ENCODE measurements at places on chromosomes 2 and 18.
A peak's percentile ranks its signal among the peaks of the same experiment; 100 is the strongest.

- DNase-seq, result no peak
These were observed 34.9 kb downstream of the KCNIP3 start for GRCh38 chr2:95332036-95332435.

- no peak for DNase-seq
These were observed 8.5 kb downstream of the OTX1 start for GRCh38 chr2:63058921-63059792.

DNA sequence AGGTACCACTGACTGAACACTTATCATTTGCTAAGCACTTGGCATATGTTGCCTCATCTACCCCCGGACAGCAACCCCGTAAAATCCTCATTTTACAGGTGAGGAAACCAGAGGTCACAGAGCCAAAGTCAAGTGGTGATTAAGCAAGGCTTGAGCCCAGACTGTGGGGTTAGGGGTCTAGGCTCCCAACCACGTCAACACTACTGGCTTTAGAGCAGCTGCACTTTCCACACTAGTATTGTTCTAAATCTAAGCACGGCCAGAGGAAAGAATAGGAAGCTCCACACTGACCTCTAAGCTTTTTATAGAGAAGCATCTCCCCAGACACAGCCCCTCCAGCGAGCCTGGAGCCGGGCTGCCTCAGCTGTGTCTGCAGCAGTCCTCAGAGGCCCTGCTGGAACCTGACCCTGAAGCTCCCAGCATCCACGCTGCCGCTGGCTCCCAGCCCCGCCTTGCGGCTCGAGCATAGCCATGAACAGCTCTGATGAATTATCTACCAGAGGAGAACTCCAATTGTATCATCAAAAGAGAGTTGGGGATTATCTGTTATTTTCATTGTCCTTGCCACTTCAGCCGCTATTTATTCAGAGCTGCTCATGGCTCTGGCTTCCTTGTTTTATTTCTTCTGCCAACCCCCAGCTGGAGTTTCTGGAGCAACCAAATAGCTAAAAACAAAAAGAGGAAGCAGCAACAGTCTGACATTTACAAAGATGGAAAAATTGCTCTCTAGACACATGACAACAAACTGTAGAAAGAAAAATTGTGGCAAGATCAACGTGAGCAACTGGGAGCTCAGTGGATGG lies 62.2 kb upstream of the RTN4 start:
- DNase-seq, result peak; percentile 85

DNA sequence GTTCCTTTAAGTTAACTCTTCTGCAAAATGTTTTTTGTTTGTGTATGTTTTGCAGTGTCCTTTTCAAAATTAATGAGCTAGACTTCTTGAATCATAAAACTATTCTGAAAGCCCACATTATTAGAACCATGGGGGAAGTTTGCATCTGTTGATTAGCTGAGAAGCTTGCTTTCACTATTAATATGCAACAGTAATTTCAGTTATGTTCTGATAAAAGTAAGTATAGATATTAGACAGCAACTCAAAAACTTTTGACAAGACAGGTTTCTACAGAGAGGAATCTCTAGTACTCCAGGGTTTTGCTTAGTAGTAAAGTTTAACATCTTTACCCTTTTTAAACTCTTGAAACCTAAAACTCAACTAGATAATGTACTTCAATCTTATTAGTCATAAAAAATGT lies 147.8 kb downstream of the UBE2E3 start:
- DNase-seq, result no peak

- DNase-seq, result no peak
These were observed 62.3 kb downstream of the CD226 start for GRCh38 chr18:69885355-69885754.

GRCh38 chr2:223235986-223236385 lies 184.0 kb downstream of the KCNE4 start:
- DNase-seq, result peak; percentile 28

DNA sequence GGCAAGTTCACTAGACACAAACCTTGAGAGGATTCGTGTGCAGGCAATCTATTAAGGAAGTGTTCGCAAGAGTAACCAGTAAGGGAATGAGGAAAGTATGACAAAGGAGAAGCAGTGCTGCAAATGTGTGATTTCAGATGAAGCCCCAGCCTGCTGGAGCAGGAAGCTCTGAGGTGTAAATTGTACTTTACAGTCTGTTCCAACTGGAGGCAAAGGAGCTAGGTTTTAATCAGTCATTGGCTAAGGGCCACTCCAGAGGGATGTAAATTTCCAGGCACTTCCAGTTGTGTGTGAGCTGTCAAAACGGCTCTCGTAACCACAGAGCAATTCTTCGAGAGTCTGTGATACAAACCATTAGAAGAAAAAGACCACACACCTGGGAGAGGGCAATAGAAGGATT lies 359.5 kb upstream of the FAM98A start:
- DNase-seq, result no peak

- no peak for DNase-seq
These were observed 189.8 kb downstream of the SNTG2 start for GRCh38 chr2:1140389-1141003.

GRCh38 chr2:218736531-218736930 lies 25.9 kb downstream of the TTLL4 start:
- no peak for DNase-seq

DNA sequence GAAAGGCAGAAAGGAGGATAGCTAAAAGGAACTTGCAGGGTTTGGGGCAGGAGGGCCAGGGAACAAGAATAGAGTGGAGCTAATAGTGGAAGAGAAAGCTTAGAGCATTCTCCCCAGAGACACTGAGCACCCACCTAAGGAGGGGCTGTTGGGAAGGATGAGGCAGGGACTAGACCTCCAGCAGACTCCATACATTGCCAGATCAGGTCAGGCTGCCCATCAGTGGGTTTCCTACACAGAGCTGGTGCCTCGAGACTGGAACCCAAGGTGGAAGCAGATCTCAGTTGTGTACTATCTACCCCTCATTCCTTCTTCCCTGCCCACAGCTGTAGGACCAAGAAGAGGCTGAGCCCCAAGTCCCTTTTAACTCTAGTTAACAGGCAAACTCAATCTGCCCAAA lies 148.5 kb downstream of the ZFP36L2 start:
- no peak for DNase-seq

GRCh38 chr2:232323328-232323650 lies 55.3 kb upstream of the ALPP start:
- no peak for DNase-seq

DNA sequence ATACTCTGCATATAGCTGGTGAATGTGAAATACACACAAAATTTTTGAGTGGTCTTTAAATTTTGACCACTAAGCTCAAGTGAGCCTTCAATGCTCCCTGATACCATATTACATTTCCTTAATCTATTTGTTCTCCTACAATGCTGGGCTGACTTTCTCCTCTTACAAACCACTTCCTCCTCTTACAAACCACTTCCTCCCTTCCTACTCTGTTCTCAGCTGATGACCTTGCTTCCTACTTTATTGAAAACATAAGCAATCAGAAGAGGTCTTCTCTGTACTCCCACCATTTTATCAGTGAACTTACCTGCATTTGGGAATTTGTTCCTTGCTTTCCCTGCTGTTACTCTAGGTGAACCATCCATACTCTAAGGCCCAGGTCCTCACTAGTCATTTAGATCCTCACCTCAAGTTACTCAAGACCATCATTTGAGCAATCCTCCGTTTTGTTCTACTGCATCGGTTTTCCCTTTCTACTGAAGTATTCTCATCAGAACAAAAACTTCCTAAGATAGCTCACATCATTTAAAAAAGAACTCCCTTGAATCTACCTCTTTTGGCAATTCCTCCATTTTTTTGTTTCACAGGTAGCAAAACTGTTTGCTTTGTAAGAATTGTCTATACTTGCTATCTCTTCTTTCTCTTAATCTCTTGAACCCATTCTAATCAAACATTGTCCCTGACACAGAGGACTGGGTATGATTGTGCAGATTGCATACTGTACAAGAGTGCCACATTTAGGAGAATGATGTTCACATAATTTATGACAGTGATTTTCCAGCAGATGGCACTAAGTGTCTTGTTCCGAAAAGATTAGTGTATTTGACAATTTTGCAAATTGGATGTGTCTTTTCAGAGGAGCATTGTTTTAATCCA lies 96.5 kb downstream of the EPB41L5 start:
- DNase-seq, result peak; percentile 62

GRCh38 chr2:3631851-3632659 lies 25.9 kb upstream of the ALLC start:
- no peak for DNase-seq

DNA sequence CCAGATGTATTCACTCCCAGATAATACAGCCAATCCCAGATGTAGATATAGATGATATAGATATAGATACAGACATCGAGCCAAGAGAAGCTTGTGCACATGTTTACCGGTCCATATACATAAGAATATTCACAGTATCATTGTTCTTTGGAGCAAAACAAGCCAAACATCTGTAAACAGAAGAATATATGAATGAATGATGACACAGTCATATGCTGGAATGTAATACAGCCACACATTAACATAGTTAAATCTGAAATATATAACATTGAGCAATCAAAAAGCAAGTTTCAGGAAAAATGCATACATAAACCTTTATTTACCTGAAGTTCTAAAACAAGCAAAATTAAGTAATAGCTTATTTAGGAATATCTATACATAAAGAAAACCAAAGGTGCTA lies 182.5 kb downstream of the TXNL1 start:
- no peak for DNase-seq

GRCh38 chr2:165725421-165725820 lies 68.6 kb downstream of the GALNT3 start:
- peak; percentile 73 for DNase-seq

GRCh38 chr18:37484983-37485834 lies 80.4 kb downstream of the CELF4 start:
- DNase-seq, result peak; percentile 20

- DNase-seq, result peak; percentile 96
These were observed 44.8 kb downstream of the ARL4C start for GRCh38 chr2:234451852-234452625.

DNA sequence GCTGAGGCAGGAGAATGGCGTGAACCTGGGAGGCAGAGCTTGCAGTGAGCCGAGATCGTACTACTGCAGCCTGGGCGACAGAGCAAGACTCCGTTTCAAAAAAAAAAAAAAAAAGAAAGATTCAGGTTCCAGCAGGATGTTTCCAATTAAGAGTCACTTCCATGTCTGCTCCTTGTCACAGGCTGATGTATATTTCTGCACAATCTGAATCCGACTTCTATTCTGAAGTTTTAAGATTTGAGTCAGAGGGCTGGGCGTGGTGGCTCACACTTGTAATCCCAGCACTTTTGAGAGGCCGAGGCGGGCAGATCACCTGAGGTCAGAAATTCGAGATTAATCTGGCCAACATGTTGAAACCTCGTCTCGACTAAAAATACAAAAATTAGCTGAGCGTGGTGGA lies 24.7 kb downstream of the SNRPD1 start:
- DNase-seq, result no peak

DNA sequence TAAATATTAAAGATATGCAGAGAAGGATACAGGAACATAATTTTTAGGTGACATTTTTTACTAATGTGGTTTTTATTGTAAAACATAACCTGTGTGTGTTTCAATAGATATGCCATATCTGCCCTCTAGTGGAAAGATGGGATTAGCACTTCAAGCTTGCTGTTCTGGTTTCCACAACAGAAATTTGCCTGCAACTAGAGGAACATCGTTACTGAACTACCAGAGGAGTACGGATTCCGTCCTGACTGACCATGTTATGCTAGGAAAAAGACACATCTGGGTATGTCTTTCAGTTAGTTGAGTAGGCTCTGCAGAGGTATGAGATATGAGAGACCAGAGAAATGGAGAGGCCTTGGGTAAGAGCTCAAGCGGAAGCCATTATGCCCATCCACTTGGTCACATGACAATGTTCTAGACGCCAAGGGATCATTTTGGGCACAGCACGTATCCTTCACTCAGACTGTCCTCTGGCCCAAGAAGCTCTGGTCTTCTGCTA lies 104.9 kb downstream of the MBD2 start:
- DNase-seq, result peak; percentile 68

GRCh38 chr2:167692936-167693335 lies 554.5 kb downstream of the STK39 start:
- no peak for DNase-seq

DNA sequence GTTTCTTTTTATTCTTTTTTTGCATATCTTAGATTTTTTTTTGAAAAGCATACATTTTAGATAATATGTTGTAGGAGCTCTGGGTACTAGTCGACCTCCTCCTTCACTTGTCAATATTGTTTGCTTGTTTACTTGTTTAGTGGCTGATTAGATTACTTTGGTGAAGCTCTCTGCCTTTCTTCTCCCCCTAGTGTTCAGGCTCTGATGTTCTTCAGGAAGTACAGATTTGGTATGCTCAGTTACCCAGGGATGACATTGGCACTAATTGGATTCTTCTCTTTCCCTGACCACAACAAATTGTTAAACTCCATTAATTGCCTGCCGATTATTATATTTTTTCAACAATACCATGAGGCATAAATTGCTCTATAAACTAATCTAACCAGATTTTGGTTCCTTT lies 491.2 kb downstream of the SUCLG1 start:
- DNase-seq, result no peak

GRCh38 chr2:203951366-203951902 lies 14.9 kb downstream of the ICOS start:
- DNase-seq, result no peak

DNA sequence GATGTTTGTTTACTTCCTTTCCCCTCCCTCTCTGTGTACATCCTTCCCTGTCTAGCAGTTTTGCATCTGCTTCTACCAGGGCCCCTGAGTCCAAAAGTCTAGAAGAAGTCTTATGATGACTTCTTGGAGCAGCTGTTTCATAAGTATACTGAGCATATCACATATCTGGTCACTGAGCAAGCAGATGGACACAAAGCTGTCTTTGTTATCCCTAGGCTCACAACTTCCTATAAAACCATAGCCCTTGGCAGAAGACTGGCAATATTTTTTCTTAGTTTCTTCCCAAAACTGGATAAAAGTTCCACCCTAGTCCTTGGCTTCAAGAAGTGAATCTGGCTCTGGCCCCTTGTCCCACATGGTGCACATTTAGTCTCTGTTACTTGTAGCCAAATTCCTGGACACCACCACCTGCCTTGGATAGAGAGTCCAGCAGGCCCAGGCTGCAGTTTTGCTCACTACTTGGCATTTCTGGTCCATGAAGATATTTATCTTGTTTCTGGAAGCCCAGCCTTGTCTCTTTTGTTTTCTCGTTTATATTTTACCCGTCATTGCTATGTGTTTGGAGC lies 22.5 kb downstream of the THOC1 start:
- no peak for DNase-seq

DNA sequence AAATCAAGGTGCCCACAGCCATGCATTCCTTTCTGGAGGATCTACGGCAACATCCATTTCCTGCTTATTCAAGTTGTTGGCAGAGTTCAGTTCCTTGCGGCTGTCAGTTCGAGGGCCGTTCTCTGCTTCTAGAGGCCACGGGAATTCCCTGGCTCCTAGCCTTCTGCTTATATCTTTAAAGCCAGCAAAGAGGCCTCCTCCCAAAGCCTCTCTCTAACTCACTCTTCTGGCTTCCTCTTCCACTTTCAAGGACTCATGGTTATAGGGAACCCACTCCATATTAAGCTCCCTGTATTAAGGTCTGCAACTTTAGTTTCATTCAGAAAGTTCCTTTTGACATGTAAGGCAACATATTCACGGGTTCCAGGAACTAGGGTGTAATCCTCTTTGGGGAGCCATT lies 150.1 kb upstream of the RMP24 start:
- DNase-seq, result no peak
